ENCODE measurements at places on chromosomes 4 and X. TPM values are rescaled to one million over a fixed set of nuclear protein-coding genes. Genes with fewer than 3 reads are reported as not detected.

Gene SYN1
- 3.5 TPM for polyA plus RNA-seq

- no peak for DNase-seq
Observed at GRCh38 chr4:77006753-77007353, 57.3 kb downstream of the SEPTIN11 start.

- DNase-seq: no peak
Observed at GRCh38 chr4:67580577-67580976, 22.1 kb downstream of the STAP1 start.

Gene BGN
- polyA plus RNA-seq: 174 TPM

Gene RASGEF1B
- 5.3 TPM for polyA plus RNA-seq

DNA sequence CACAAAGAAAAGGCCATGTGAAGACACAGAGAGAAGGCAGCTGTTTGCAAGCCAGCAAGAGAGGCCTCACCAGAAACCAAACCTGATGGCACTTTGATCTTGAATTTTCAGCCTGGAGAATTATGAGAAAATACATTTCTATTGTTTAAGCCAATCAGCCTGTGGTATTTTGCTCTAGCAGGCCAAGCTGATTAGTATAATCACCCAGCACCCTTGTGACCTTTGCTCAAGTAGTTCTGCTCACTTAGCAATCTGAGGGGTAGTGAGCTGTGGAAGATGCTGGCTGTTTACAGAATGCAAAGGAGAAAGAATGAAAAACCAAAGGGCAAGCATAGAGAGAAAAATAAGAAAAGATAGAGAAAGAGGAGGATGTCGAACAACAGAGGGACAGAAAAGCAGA, 396.4 kb upstream of the BOD1L1 start:
- DNase-seq: no peak

Gene MAP3K15
- 1.7 TPM for polyA plus RNA-seq

DNA sequence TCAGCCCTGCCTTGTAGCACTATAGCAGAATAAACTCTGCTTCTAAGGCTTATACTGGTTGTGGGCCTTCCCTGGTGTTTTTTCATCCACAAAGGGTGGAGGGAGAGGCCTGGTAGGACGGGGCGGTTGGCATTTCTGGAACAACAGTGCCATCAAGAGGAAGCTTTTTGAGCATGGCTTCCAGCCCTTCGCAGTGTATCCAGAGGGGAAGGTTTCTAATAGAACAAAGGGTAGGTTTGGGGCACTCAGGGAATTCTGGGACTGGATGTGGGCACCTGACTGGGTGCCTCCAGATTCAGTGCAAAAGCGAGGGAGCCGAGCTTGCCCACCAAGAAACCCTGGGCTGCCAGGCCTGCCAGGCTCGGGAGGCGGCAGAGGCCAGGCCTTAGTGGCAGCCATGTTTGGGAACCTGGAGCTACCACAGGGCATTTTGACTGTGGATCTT, 229.6 kb upstream of the AGTR2 start:
- DNase-seq: no peak

Gene MEPE
- not detected for polyA plus RNA-seq

- peak; percentile 73 for DNase-seq
Observed at GRCh38 chr4:40630335-40631021, 814 bp upstream of the RBM47 start.

Gene RHOH
- 2.5 TPM for polyA plus RNA-seq

- no peak for DNase-seq
Observed at GRCh38 chr4:173998471-173999144, 284.9 kb downstream of the FBXO8 start.

DNA sequence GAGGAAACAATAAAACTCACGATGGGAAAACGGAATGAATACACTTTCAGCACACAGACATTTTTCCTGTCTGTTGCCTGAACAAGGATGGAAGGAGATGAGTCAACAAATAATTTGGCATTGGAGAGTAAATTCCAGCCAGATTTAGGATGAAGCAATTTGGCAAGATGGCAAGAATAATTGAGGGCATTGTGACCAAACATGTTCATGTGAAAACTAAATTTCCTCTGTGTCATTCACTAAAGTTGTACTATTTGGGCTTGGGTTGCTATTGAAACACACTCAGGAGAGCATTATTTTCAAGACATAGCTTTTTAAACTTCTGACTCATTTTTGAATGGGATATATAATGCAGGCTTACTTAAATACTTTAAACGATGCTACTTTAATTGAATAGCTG, 1614.4 kb downstream of the PCDH19 start:
- DNase-seq: no peak

DNA sequence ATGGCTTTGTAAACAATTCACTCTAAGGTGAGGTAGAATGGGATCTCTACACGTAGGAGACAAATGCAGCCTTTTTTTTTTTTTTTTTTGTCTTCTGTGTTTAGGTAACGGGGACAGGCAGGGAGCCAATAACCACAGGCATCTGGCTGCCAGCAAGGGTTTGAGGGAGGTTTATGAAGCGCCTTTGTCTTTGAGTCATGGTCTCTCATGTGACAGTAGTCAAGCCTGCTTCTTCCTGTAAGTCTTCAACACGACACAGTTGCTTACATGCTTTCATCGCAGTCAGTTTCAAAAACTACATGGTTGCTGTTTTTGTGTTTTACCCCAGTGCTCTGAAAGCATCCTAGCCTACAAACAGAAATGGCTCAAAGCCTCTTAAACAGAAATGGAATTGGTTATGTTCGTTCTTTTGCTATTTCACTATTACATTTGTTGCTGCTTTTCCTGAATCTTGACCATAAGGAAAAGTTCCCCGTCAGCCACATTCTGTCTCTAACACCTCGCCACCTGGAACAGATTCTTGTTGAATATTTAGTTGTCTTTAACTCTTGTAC, 127.8 kb upstream of the METTL14 start:
- DNase-seq: no peak

DNA sequence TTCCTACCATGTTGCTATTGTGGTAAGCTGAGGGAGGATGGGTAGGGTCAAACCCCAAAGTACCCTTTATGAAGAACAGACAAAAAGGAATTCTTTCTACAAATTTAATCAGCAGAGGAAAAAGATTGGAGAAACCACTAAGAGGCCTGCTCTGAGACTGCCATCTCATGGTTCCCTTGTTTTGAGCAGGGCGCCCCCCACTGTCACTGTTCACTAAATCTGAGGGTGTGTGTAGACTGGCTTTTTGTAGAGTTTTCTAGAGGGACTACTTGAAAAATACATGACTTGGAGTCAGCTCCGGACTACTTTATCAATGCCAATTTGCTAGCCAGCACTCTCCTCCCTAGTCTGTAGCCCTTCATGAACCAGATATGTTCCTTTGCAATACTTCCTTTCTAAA, 324.8 kb downstream of the FRMPD4 start:
- DNase-seq: peak; percentile 15

GRCh38 chr4:164441109-164441508, 312.8 kb upstream of the SMIM31 start:
- DNase-seq: no peak

DNA sequence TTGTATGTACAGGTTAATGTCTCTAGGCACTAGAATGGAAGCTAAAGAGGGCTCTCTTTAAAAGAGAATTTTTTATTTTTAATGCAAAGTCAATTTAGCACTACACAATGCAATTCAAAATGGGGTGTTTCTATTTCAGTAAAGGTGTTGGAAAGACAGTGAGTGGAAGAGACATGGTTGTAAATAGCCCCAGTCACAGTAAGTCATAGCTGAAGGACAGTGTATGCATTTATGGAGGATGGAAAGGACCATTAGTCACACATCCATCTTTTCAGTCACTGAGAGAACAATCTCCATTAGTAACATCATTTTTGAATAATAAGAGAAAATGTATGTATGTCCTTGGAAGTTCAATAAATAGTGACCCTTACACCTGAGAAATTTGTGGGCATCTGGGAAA, 148.0 kb downstream of the PDHA2 start:
- DNase-seq: no peak

DNA sequence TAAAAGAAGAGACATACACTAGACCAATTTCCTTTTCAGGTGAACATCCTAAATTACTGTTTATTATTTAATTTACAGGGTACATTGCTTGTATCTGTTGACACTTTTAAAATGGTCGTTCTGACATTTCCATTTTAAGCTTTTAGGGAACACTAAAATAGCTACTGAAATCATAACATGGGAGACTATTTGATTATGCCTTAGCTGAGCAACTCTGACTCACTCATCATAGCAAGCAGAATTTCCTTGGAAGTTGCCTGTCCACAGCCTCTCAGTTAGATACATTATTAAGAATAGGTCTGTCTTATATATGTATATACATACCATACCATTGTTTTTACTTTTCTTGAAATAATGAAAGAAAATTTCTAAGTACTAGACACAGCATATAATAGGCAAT, 22.0 kb downstream of the GUCY1B1 start:
- DNase-seq: no peak

Gene SSX4
- polyA plus RNA-seq: 5.3 TPM

Gene NKAP
- polyA plus RNA-seq: 4.6 TPM

- no peak for DNase-seq
Observed at GRCh38 chr4:8919651-8920288, 48.1 kb upstream of the HMX1 start.

DNA sequence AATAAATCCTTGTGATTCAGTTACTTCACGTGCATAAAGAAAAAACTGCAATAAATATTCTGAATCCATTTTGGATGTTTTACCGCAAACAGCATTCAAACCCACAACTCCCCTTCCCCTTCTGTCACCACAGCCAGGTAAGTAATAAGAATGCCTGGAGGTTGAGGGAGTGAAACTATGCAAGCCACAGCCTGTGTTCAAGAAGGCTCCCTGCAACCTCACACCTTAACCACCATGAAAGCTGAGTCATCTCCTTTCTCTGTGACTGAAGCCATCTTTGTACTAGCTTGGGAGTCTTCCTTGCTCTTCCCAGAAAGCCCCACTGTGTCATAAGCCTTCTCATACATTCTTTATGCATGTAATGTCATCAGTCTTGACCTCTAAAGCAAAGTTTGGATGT, 297.0 kb upstream of the PUDP start:
- DNase-seq: no peak

Gene TMEM47
- polyA plus RNA-seq: 11.3 TPM

GRCh38 chr4:152316969-152317368, 218.9 kb downstream of the FBXW7 start:
- DNase-seq: no peak

- DNase-seq: no peak
Observed at GRCh38 chr4:38306482-38307071, 346.4 kb downstream of the PTTG2 start.
